Hematopoietic multipotent progenitor cell treated with erythropoietin and hydrocortisone succinate and interleukin-3 and kit ligand, for 4 days (in vitro differentiated cells): ENCODE measurements at places on chromosomes 5 and 9.
A peak's percentile ranks its signal among the peaks of the same experiment; 100 is the strongest.

DNA sequence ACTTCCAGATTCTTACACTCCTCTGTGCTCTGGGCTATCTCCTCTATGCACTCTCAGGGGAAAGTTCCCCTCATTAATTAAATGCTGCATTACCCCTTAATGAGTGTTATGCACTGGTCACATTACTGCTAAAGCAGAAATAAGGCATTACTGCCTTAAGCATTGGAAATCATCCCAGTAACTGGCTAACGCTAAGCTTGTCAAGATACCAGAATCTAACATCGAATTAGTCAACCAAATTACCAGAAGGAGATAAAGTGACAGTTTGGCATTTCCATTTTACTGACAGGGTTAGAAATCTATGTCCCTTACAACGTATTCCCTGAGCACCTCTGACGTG is 69.5 kb upstream of the FAM169A start:
- no peak for DNase-seq

GRCh38 chr9:26746357-26747072 is 146.1 kb downstream of the CAAP1 start:
- DNase-seq: no peak

DNA sequence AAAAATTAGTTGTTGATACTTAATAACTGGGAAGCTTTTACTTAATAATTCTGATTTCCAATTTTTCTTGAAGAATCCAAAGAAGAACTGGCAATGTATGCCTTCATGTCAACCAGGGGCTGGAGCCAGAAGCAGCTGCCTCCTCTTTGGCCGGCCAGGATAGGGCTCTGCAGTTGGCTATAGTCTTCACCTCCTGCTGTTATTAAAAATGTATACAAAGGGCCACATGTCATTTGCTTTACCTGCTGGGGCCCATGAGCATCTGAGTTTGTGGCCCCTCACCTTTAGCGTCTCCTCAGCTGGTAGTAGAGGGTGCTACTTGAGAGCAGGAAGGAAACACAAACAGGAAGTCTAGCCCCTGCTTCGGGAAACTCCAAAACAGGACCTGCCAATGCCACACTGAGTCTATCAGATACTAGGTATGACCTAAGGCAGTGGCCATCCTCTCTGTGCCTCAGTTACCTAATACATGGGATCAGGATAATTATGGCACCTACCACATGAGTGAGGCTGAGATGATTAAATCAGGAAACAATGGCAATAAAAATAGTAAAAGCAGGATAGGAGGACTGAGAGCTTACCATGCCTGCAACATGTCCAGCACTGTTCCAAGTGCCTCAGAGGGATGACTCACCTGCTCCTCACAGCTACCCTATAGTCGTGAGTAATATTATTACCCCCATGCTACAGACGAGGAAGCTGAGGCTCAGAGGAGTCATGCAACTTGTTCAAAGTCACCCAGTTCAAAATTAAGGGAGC is 21.3 kb downstream of the CCDC69 start:
- DNase-seq: no peak

GRCh38 chr9:70902692-70903131 is 218.7 kb downstream of the TRPM3 start:
- no peak for DNase-seq

- peak; percentile 8 for DNase-seq
Measured at GRCh38 chr9:127034691-127035090, 87.7 kb downstream of the ANGPTL2 start.

GRCh38 chr5:91089758-91090157 is 293.4 kb downstream of the ARRDC3 start:
- DNase-seq: no peak

DNA sequence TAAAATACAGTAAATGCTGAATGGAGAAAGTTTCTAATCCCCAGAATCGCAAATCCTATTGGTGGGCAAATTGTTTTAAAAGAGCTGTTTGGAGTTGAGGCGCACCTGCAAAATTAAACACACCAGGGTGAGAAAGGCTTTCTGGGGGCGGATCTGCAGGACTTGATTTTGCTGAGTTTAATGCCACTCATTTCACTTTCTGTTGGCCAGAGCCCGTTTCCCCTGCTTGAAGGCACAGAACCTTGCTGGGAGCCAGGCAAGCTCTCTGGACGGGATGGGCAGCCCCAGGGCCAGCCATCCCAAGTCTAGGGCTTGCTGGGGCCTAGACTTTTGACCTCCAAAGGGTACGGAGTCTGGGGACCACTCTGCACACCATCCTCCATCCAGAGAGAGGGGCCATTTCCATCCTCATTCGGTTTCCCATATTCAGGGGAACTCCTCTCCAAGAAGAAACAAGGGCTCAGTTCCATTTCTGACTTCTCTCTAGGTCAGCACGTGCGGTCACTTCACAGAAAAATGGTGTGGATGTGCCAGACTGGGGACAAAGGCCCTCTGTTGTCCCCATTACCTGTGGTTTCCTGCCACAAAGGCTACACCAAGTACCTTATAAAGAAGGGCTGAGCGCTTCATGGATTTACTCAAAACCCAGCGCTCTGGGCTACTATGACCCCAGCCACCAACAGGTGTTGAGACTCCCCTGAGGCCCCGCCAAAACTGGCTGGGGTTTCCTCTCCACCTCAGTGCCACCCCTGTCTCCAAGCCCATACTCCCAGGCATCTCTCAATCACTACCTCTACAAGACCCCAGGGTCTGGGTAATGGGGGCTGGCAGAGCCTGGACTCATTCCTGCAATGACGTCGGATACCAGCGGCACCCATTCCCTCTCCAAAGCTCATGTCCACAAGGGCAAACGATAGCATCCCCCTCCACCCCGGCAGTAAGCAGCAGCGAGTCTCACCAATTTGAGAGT is 170.0 kb downstream of the AUH start:
- no peak for DNase-seq

DNA sequence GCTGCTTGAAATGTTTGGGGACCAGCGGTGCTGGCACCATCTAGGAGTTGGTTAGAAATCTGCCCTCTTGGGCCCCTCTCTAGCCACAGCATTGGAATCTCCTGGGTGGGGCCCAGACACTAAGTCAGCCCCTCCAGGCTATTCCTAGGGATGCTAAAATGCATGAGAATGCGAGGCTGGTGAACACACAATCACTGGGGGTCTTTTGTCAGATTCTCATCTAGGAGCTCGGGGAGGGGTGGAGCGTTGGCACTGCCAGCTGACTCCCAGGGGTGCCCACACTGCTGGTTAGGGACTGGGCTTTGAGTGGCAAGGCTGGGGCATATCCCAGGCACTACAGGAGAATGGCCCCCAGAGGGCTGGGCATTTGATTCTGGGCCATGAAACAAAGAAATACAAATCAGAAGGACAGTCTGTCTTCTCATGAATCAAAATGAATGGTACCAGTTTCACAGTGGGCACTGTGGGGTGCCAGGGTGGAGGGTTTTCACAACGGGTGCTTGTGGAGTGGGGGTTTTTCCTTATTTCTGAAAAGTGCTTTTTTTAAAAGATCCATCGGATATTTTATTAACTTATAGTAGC is 127.8 kb upstream of the RAPGEF1 start:
- no peak for DNase-seq
